ENCODE measurements at places on chromosomes 4 and X.
A peak's percentile ranks its signal among the peaks of the same experiment; 100 is the strongest.

GRCh38 chrX:12610079-12610478, 181.1 kb upstream of the PRPS2 start:
- DNase-seq = no peak

- DNase-seq = no peak
Observed at GRCh38 chrX:153672531-153673427, 834 bp downstream of the PNCK start.

DNA sequence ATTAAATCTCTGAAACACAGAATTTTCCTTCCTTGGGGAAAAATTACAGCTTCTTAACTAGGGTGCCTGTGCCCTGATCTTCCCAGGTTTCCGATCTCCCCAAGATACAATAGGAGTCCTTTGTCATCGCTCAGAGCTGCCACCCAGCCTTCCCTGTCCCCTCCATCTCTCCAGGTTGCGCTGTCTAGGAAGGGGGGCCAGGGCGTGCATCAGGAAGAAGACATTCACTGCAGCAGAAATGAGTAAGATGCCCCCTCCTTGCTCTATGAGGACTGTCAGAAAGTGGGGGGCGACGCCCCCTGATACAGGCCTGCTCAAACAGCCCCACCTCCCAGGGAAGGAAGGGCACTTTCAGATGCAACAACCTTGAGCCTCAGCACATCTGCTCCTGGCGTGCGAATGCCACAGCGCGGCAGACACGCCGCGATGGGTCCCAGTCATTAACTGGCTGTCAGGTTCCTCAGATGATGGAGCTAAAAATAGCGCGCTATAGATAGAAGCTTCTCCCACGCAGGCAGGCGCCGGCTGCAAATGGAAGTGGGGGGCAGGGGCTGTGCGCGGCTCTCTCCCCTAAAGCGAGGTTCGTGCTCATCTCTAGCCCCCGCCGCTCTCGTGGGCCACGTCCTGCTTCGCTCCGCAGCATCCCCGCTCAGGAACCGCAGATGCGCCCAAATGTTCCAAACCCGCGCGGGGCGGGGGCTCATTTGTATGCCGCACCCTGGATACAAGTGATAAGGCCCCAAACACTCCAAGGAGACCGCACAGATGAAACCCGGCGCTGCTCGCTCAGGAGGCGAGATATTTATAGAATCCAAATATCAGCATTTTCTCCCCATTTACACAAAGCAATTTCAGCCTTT, 57.6 kb upstream of the LGI2 start:
- DNase-seq = no peak

DNA sequence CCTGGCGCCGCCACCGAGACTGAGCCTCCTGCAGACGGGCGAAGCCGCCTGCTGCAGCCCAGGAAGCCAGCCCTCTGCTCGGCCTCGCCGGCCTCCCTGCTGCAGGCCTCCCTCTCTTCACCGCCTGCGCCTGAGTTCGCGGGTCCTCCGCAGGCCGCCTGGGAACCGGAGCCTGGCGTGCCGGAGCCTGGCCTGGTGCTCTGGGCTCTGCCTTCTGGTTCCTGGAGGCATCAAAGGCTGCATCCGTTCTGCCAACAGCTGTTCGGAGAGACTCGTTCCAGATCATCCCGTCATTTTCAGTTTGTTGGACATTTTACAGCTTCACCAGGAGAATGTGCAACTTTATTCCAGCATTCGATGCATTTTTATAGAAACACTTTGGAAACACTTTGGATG, 178.0 kb downstream of the DCLK2 start:
- no peak for DNase-seq

DNA sequence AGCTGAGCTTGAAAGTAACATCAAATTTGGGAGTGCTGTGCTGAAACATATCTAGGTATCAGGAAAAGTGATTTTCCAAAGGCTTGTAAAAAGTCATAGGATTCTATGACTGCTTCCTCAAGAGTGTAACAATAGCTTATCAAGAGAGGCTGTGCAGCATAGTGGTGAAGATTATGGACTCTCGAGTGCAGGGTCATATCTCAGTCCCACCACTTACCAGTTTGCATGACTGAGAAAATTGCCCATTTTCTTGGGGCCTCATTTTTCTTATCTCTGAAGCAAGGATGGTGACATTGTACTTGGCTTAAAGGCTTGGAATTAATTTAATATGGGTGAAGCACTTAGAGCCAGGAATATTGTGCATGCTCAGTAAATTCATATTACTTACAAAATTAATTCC, 57.2 kb downstream of the AFF1 start:
- no peak for DNase-seq

DNA sequence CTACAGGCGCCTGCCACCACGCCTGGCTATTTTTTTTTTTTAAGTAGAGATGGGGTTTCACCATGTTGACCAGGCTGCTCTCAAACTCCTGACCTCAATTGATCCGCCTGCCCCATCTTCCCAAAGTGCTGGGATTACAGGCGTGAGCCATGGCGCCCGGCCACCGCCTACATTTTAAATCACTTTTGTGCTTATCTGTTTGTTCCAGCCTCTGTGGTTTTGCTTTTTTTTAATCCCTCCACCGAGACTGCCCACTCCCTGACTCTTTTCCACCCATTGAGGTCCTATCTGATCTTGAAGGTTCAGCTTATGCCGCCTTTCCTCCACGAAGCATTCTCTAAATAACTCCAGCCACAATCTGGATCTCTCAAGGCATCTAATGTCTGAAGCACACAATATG, 73.5 kb downstream of the CHRDL1 start:
- DNase-seq = no peak

DNA sequence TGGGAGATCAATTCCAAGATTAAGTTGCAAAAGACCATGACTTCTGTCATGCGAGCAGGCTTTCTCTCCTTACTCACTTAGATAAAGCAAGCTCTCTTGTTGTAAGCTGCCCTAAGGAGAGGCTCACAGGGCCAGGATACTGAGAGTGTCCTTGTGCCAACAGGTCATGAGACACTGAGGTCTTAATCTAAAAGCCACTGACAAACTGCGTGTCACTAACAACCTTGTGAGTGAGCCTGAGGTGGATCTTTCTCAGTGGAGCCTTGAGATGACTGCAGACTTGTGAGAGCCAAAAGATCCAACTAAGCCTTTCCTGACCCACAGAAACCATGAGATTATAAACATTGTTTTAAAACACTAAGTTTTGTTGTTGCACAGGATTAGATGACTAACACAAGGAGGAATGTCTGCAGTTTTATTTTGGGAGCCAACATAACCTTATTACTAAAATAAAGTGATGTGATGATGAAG, 170.5 kb downstream of the SLC39A8 start:
- no peak for DNase-seq

- DNase-seq = no peak
Observed at GRCh38 chrX:57573754-57574153, 18.1 kb upstream of the ZXDB start.

- no peak for DNase-seq
Observed at GRCh38 chr4:37452952-37453280, 208.4 kb downstream of the NWD2 start.

DNA sequence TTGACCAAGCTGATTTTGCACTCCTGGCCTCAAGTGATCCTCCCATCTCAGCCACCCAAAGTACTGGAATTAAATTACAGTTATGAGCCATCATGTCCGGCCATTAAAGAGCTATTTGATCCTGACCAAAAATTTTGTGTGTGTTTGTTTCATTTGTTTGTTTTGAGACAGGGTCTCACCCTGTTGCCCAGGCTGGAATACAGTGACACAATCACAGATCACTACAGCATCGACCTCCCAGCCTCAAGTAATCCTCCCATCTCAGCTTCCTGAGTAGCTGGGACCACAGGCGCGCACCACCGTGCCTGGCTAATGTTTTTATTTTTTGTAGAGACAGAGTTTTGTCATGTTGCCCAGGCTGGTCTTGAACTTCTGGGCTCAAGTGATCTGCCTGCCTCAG, 82.9 kb upstream of the RBPJ start:
- DNase-seq = no peak

DNA sequence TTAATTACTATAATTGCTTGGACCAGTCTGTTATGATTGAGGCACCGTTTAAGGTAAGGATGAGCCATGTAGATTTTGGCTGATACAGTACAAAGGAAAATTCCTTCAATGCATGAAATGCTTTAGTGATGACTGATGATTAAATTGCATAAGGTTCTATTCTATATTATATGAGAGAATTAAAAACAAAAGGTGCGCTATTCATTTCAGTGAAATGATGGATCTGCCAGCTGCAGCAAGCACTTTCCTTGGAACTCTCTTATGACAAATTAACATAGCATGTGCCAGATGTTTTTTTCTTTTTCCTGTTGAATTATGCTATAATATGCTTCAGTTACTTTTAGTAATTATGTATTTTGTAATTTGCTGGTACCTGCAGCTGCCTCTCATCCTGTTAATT, 98.5 kb downstream of the JADE1 start:
- DNase-seq = no peak

GRCh38 chr4:14669371-14669770, 332.9 kb upstream of the CPEB2 start:
- DNase-seq = no peak

DNA sequence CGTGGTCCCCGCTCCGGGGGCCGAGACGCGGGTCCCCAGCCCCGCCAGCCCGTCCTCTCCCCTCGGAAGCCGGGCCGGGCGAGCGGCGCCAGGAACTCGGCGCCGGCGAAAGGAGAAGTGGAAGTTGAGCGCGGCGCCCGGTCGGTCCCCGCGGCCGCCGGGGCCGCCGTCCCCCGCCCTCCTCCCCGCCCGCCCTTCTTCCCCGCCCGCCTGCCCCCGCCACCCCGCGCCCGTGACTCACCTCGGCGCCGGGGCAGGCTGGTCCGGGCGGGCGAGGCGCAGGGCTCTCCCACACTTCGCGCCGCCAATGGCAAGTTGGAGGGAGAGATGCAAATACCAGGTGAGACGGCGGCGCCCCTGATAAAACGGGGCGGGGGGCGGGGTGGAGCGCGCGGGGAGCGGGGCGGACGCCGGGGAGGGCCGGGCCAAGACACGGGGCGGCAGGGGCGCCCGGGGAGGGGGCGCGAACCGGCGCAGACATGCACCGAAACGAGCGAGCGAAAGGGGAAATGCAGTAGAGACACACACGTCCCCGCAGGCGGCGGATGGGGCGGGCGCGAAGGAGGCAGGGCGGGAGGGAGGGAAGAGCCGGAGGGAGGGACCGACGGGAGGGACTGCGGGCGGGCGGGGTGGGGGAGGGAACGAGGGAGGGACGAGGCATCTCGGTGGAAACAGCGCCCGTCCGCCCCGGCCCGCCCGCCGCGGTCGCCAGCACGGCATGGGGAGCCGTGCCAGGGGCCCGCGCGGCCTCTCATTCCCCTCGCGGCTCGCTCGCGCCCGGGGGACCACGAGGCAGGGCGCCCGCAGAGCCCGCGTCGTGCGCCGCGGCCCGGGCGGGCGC, at the start of gene ELF4:
TSS of gene ELF4 (minus strand) at position 119 of the 841 bp plus-strand sequence. CDS start 29,167 bp downstream, outside the sequence.
- DNase-seq = peak; percentile 40

DNA sequence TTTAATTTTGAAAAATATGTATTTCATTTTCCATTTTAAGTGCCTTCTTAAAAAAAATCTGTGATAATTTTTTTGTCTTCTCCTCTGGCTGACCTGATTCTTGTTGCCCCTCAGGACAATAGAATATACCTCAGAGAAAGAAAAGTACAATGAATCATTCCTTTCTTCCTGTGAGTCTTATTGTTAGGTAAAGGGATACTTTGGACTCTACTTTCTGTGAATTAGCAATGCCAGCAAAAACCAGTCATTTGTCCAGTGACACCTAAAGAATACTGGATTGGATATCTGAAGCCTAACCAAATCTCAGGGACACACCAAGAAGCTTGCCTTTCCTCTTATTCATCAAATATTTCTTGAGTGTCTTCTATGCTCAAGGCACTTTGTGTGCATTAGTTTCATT, 102.1 kb downstream of the AREG start:
- no peak for DNase-seq

DNA sequence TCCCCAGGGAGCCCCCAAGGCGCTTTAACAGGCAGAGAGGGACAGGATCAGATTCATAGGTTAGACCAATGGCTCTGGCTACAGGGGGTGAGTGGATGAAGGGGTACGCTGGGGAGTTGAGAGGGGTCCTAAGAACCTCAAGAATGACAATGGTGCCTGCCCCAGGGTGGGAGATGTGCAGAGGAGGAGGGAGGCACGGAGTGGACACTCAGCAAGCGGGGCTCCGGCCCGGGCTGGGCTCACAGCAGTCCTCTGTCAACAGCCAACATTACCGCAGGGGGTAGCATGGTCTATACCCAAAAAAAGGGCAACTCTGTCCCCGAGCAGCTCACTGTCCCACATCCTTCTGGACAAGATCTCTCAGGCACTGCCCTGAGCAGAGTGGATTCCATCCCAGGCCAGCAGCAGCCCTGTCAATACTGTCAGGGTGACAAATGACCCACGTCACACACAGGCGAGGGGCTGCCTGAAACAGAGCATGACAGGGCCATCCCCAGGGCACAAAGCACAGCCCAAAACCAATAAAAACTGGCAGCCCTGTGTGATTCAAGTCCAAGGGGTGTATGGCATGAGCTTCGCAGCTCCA, 47.7 kb upstream of the PPP2R2C start:
- no peak for DNase-seq
